SW 1271 (cell line): ENCODE measurements at places on chromosomes 11 and 22.

DNA sequence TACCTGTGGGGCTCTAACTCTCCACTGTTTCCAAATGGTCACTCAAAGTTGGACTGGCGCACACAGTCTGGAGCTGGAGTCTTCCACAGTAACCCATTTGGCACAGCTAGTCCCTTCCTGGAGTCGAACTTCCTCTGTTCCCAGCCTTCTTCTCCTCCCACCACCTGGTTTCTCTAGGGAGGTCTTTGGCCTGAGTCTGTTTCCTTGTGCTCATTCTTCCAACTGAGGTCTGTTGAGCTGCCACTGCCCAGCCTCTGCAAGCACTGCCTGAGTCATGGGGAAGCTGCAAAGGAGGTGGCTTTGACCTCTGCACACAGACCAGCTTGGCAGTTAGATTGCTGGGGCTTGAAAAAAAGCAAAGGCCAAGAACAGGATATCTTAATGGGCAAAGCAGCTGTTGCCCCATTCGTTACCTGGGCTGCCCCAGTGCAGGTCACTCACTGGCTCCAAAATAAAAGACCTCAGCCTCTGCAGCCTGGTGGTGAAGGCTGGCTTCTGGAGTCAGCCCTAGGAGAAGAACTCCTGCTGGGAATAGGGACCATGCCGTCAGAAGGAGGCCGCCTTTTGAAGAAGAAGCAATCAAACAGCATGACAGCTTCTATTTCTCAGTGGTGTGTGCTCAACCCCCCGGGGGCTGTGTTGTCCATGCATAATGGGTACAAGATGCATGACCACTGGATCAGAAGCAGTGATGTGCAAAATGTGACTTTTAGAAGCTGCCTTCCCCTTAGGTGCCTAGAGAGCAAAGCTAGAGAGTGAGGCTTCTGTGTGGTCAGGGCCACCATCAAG is 3.0 kb downstream of the ADAMTS15 start:
- DNase-seq = no peak

DNA sequence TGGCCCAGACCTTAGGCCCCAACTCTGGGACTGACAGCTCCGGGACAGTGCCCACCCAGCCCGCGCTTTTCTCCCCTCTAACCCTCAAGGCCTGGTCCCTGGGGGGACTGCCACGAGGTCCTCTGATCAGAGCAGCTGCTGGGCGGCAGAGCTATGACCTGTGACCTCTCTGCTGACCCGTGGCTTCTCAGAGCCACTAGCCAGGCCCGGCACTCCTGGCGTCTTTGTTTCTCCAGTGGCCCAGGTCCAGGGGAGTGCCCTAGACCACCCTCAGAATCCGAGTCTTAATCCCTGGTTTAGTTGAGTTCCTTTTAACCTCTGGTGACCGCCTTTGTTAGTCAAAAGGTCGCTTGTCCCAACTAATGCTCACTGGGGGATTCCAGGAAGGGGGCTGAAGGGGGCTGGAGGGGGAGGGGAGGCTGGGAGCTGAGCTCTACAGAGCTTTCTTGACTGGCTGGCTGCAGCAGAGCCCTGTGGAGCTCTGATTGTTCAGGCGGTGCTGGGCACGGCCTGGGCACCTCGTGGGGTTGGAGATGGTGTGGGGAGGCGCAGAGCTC is 1.2 kb downstream of the FBLN1 start:
- no peak for DNase-seq

GRCh38 chr11:63694596-63694995 is 13.3 kb downstream of the RTN3 start:
- no peak for DNase-seq

DNA sequence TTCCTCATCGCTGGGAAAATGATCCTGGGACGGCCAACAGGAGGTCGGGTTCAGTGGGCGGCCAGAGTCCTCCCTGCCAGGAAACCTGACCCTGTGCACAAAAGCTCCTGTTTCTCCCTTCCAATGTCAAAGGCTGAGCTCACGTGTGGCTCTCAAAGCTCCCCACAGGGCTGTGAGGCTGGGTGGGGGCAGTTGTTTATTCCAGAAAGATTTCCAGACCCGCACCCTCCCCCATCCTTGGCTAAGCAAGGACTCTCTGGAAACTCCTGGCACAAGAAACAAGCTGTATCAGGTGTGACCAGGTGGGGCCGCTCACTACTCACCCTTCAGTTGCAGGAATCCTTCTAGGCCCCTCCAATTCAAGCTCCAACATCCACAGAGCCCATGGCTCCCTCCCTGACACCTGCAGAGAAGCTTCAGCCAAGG is 131.9 kb downstream of the SHANK2 start:
- DNase-seq = no peak

DNA sequence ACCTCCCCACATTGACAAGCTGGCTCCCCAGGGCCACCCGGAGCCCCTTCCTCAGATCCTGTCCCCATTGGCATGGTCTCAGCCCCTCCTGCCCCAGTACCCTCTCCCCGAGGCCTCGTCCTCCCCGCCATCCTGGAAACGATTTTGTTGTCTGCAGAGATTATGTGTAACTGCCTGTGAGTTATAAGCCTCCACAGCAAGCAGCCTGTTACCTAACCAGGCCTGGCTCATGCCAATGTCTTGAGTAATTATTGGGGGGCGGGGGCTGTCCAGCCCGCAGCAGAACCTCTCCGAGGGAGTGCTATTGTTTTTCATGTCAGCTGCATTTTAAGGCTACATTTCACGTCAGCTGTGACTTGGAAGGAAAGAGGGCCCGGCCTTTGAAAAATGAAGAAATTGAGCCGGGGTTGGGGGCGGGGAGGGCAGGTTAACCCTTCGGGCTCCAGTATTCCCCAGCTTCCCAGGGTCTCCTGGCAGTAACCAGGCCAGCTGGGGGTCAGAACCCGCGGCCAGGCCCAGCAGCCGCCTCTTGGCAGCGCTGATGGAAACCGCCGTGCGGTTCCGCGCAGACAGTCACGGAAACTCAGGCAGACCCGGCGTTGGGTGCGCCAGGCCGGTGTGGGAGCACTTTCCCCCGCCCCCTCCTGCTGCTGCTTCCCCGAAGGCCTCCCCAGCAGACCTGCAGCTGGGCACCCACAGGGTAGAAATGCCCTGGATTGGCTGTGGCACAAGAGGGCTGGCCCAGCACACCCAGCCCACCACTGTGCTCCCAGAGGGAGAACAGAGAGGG is 59.5 kb downstream of the CDKN1C start:
- DNase-seq = no peak

DNA sequence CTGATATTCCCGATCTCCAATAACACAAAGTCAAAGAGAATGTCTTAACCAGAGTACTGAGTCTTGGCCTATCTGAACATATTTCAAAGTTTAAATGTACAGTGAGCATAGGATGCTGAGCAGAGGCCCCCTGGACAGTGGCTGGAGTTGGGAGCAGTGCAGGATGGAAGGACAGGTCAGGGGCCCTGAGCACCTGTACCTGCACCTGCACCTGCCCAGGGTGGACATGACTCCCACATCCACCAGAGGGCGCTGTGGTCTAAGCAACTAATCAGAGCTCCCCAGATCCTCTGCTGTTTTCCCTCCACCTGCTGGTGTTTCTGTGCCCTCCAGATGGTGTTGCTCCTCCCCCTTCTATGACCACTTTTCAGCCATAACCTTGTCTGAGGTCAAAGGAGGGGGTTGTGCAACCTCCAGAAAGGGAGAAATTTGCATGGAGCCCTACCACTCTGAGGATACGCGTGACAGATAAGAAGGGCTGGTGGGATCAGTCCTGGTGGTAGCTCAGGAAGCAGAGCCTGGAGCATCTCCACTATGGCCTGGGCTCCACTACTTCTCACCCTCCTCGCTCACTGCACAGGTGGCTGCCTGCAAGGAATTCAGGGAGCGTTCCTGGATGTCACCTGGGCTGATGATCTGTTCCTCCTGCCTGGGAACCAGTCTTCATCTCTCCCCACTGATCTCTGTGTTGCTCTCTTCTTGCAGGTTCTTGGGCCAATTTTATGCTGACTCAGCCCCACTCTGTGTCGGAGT is 49.1 kb upstream of the VPREB1 start:
- DNase-seq = peak; percentile 59

DNA sequence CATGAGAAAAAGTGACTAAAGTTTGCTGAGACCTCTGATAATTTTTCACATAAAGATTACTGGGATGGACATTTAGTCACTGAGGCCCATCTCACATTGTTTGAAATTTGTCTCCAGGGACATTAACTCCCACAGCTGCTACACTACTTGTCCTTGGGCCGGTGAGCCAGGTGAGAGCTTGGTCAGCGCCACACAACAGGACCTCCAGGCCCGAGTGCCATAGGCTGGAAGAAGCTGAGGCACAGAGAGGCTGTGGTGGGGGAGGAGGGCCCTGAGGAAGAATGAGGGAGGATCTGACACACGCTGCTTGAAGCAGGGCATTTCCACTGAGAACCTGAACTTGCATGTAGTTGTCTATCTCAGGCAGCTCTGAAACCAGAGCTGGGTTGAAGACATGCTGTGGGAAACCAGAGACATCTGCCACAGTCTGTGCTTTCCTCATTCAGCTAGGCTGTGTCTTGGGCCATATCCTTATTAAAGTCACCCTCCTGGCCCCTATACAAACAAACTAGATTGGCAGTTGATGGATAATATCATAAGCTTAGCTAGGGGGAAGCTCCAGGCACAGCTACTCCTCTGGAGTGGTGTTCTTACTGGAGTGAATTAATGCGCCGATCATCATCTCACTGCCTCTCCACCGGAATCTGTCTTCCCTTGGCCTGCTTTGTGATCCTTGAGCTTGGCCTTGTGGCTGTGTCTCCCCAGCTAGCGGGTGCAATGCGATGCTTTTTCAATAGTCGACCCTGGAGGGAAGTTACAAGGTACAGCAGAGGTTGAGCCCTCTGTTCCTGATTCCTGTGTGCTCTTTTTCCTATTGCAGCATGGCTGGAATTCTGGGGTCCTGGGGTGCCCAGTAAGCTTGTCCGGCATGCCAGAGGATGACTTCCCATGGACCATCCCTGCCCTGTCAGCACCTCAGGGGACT is 225.3 kb upstream of the B3GAT1 start:
- DNase-seq = no peak

GRCh38 chr11:1478544-1478943 is 8.0 kb downstream of the MOB2 start:
- DNase-seq = no peak

GRCh38 chr11:16986434-16987204 is 27.6 kb downstream of the PLEKHA7 start:
- no peak for DNase-seq

DNA sequence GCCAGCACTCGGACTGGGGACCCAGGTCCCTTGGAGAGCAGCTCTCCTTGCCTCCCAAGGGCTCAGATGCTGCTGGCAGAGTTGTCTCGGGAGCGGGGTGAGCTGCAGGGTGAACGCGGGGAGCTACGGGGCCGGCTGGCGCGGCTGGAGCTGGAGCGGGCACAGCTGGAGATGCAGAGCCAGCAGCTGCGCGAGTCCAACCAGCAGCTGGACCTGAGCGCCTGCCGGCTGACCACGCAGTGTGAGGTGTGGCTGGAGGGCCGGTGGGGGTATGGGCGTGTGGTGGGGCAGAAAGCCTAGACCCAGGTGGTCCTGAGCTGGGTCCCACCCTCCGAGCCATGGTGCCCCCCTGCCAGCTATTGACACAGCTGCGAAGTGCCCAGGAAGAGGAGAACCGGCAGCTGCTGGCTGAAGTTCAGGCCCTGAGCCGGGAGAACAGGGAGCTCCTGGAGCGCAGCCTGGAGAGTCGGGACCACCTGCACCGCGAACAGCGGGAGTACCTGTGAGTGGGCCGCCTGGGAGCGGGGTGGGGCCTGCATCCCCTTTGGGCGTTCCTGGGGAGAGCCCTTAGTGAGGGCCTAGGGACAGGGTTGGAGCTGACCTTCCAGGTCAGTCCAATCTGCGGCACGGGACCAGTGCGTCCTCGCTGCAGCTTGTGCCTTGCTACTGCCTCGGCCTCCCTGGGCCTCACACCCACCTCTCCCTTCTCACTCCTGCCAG is 5.8 kb upstream of the RPS6KA4 start:
- DNase-seq = no peak

GRCh38 chr11:125163431-125164063 is 1.0 kb upstream of the PKNOX2 start:
- no peak for DNase-seq

DNA sequence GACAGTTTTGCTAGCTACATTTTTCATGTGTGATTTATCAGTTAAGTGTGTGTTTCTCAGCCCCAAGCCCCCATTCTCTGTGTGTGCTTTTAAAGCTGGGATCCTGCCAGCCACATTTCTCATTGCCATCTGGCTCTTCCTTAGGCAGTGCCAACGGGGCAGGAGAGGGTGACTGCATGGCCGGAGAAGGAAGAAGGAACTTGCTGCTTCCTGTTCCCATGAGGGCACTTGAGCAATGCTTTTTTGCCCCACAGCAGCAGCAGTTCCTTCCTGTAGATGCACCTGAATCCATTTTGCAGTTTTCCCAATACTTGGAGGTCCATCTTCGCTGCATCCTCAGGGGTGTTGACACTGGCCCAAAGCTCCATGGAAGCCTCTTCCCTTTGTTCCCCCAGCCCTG is 37.5 kb downstream of the TNRC6B start:
- DNase-seq = no peak
